ENCODE measurements at places on chromosomes 2 and 18. TPM values are rescaled to one million over a fixed set of nuclear protein-coding genes. Genes with fewer than 3 reads are reported as not detected.

GRCh38 chr2:160910681-160911080, 249.5 kb upstream of the TANK start:
- DNase-seq, result no peak

- DNase-seq, result no peak
These were observed 61.3 kb upstream of the HAAO start for GRCh38 chr2:42853549-42854206.

- DNase-seq, result no peak
These were observed 71.4 kb downstream of the STRADB start for GRCh38 chr2:201522965-201523364.

DNA sequence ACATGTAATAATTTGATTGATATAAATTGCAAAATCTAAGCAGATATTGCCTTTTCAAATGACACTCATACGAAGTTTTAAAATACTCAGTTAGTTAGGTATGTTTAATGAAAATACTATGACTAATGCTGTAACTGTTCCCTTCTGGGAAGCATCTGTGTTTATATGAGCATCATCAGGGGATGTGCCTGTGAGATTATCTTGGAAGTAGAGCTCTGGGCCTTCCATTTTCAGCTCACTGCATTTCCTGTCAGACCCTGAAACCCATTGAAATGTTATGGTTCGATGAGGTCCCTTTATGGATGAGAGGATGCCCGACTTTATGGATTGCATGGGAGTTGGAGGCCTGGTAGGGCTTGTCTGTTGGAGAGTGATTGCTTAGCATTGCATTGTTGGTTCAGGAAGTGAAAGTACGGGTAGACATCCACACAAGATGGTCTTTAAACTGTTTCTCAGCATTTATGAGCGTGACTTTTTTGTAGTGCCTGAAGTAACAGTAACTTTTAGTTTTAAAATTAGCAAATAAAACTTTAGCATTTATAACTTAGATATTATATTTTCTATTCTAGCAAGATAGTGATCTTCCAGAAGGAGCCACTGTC, 28.7 kb downstream of the ELP2 start:
- no peak for DNase-seq

DNA sequence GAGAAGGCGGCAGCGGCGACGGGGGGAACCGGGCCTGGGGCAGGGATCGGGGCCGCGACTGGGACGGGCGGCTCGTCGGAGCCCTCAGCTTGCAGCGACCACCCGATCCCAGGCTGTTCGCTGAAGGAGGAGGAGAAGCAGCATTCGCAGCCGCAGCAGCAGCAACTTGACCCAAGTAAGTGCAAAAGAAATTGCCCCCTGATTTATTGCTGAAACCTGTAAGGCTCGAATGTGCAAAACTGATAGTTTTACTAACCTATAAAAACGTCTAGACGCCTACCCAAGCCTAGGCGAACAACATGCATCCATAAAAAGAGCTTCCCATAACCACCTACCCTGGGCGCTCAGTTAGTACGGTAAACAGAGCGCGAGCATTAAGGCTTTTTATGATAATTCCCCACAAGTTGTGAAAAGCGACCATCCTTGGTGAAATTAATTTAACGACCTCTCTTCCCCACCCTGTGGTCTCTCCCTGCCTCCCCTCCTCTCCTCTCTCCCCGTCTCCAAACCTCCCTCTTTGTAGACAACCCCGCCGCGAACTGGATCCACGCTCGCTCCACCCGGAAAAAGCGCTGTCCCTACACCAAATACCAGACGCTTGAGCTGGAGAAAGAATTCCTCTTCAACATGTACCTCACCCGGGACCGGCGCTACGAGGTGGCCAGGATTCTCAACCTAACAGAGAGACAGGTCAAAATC, 1.0 kb downstream of the HOXD9 start:
- DNase-seq, result no peak

DNA sequence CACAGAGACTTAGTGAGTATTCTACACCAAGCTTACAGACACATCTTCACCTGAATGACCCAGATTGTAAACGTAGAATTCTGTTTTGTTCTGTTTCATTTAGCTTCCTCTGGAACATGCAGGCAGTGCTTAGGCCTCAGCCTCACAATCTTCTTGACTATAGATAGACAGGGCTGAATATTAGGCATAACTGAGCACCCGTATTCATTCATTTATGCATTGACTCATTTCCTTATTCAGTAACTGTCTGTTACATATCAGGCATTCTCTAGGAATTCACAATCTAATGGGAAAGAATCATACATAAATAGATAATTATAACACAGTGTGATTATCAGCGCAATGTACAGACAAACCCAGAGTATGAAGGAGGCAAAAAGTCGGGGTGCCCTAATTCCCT, 124.9 kb upstream of the ETAA1 start:
- no peak for DNase-seq

DNA sequence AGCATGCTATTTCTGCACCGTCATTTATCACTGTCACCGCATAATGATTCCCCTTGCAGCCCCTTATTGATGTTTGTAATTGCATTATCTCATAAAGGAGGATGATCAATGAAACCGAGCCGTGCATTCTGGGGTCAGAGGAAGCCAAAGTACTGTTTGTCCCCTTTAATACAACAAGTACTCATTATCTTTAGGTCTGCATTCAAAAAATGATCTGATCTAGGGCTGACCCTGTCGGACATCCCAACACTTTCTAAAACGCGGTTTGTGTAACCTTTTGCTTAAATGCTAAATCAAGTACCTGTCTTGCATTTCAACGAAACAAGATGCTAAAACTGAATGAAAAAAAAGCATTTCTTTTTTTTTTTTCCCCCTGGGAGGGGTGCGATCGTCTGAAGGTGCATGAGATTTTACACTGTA, 143.8 kb downstream of the MEIS1 start:
- DNase-seq, result no peak

DNA sequence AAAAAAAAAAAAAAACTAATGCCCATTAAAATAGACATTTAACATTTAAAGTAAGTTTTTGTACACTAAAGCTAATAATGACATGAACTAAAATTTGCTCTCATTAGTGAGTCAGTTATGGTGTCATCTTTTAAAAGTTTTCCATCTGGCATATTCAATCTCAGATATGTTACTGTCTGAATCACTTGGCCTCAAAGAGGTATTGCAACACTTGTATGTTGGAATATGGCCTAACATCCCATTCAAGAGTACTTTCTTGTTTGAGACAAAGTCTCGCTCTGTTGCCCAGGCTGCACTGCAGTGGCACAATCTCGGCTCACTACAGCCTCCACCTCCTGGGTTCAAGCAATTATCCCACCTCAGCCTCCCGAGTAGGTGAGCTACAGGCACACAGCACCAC, 169.7 kb downstream of the TMEM163 start:
- DNase-seq, result no peak

DNA sequence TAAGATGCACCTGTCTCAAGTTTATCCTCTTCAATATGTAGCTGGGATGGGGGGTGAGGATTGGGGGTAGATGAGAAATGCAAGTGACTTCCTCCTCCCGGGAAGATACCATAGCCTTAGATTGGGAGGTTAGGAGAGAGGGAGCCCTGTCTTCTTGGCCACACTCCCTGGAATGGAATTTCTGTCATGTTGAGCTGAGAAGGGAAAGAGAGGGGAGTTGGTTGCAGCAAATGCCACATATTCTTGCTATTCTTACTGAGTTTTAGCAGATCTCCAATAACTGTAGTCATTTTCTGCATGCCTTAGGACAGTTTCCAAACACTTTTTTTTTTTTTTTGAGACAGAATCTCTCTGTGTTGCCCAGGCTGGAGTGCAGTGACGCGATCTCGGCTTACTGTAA, 35.9 kb downstream of the TAF4B start:
- no peak for DNase-seq

- DNase-seq, result no peak
These were observed 2.4 kb downstream of the FARP2 start for GRCh38 chr2:241358470-241358869.

- DNase-seq, result no peak
These were observed 56.8 kb downstream of the ATOH8 start for GRCh38 chr2:85810371-85811179.

SRD5A2 gene
- not detected for total RNA-seq

KLHL41 gene
- total RNA-seq, result 95.9 TPM

Data from left cardiac atrium (tissue), 4 donors.